Astrocyte (in vitro differentiated cells and primary cell): ENCODE measurements at places on chromosomes 11 and 22.

DNA sequence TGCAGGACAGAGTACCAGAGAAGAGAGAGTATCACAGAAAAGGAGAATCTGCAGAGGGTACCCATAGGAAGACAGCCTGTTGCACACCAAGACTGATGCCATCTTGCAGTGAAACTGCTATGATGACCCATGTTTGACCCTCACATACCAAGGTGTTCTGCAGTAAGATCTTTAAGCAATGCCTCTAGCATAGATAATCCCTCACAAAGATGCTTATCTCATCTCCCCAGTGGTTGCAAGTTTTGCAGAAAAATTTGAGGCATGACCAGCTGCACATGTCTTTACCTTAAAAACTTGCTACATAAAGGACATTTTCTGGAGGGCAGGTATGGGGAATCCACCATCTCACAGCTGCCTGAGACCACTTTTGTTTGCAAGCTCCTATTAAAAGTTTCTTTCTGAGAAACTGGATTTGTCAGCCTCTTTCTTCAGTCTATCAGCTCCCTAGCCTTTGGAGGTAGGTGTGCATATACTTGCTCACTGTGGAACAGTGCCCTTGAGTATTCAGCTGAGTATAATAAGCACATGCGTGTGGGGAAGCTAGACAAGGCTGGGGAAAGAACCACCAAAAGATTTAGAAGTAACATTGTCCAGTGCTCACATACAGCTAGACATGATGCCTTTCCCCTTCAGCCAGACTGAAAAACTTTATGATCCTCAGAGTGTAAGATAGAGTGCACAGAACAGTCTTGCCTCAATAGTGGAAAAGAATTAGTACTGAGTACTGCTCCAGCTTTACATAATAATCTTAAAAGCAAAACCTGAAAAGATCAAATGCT is 100.3 kb upstream of the TEAD1 start:
- H3K27me3 ChIP-seq, result no peaks in the 10 kb centered on the region
- no peaks in the 10 kb centered on the region for H3K36me3 ChIP-seq
- no peak overlapping the region for H3K4me3 ChIP-seq
- DNase-seq, result no peak
- no peak overlapping the region for H3K27ac ChIP-seq

- no peaks in the 10 kb centered on the region for H3K27me3 ChIP-seq
- H3K4me3 ChIP-seq, result no peak overlapping the region
- peaks cover 15% of the 10 kb centered on the region for H3K4me1 ChIP-seq
- H3K27ac ChIP-seq, result no peak overlapping the region
- peaks cover 8% of the 10 kb centered on the region for H3K36me3 ChIP-seq
- no peak for DNase-seq
These were observed 6.9 kb downstream of the RBFOX2 start for GRCh38 chr22:36021606-36022153.

DNA sequence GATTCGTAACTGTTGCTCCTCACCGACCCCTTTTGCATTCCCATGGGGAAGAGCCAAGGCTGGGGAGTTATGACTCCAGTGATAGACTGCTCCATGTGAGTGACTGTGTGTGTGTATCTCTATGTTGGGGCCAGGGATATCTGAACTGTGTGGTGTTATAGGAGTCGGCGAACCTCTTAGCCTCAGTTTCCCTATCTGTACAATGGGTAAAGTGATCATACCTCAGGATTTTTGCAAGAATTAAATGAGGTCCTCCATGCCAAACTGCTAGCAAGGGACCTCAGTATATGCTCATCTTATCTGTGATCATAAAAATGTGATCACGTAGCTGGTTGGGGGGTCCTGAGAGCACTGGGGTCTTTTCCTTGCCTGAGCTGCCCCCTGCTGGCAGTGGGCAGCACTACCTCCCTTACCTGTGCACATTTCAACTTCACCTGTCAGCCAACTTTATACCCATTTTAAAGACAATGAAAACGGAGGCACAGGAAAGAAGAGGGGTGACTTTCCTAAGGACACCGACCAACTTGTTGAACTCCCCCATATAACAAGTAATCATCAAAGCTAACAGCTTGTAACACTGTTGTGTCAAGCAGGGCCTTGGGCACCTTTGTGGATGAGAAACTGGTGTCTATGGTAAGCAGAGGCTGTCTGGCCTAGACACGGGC is 1.4 kb upstream of the DPP3 start:
- H3K4me1 ChIP-seq, result peaks cover 11% of the 10 kb centered on the region
- DNase-seq, result peak; percentile 12
- peak overlapping the region; percentile 88 for H3K27ac ChIP-seq
- H3K27me3 ChIP-seq, result no peaks in the 10 kb centered on the region

DNA sequence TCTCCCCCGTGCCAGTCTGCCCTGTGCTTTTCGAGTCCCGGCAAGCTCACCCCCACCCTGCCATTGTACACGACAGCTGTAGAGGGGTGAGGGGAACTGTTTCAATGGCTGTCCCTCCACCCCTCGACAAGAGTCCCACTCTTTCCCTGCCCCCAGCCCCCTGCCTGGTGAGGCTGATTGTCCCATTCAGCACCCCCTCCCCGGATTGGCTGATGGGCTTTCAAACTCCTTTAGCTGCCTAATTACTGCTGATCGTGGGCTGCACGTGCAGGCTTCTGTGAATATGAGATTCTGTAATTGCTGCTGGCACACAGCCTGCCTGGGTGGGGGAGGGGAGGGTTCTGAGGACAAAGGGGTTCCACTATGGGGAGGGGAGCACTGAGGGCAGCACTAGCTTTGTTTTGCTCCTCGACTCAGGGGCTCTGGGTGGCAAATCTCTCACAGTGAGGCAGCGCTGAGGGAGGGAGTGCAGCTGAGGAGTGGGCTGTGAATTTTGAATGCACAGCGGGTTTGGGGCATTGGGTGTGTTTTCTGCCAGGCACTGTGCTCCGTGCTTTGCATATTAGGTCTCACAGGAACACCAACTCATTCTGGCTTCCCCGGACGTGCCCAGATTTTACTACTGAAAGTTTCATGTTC is 42.6 kb upstream of the ACCSL start:
- H3K27ac ChIP-seq, result no peak overlapping the region
- H3K4me1 ChIP-seq, result no peaks in the 10 kb centered on the region
- no peaks in the 10 kb centered on the region for H3K36me3 ChIP-seq
- no peak for DNase-seq
- H3K4me3 ChIP-seq, result no peak overlapping the region
